ENCODE measurements at places on chromosomes 16 and 17. TPM values are rescaled to one million over a fixed set of nuclear protein-coding genes. Genes with fewer than 3 reads are reported as not detected.

CSH2 gene
- polyA plus RNA-seq = not detected

CD79B gene
- polyA plus RNA-seq = not detected

DNA sequence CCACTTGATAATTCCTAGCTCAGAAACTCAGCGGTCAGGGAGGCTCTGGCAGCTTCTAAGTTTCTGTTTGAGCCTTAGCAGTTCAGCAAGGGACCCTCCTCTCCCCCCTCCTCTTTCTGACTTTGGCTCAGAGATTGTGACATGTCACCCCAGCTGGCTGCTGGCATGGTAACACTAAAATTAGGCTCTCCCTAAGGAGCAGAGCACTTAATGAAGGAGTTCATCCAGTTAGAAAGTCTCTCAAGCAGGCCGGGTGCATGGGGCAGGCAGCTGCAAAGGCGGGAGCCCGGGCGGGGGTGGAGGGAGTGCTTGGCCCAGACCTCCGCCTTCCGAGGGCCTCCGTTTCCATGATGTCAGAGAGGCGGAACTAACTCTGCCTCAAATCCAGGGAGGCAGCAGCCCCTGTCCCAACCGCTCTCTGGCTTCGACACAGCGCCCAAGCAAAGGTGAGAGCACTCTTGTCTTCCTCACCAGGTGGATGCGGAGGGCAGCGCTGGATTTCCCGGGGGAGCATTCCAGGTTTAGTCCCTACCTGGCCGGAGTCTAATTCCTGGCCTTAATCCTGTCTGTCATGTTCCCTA is 128.0 kb upstream of the PLCG2 start:
- DNase-seq = peak; percentile 66
- peaks cover 32% of the 10 kb centered on the region for H3K36me3 ChIP-seq
- no peak overlapping the region for H3K4me3 ChIP-seq

- no peaks in the 10 kb centered on the region for H3K27me3 ChIP-seq
- peaks cover 30% of the 10 kb centered on the region for H3K4me1 ChIP-seq
- no peak overlapping the region for H3K27ac ChIP-seq
- no peak for DNase-seq
Measured at GRCh38 chr16:48381201-48381600, 4.0 kb downstream of the SIAH1 start.

DNA sequence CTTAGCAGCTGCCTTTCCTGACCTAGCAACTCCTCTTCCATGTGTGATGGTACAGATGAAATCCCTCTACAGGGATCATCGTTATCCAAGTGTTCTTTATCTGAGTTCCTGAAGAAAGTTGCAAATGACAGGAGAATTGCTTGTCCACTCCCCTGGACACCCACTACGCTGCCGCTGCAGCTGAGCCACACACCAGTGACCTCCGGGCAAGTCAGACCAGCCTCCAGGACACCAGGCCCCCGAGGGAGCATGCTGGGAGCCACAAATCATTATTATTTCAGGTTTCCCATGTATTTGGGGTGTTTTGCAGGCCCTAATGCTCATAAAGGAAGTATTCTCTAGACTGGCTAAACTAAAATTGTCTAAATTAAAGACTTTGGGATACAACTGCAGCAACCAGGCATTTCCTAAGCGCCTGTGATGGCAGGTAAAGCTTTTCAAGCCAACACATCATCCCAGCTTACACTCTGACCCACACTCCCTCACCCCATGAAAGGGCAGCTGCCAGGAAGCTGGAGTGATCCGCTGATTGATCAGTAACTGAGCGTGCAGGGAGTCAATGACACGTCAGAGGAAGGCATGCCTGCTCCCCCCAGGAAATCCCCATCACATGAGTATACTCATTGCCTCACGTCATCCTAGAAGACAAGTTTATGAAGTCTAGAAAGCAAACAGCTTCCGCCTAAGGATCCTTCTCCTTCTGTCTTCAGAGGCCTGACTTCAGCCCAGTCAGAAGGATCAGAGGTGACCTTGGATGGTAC is 14.4 kb downstream of the FA2H start:
- DNase-seq = no peak
- H3K4me1 ChIP-seq = no peaks in the 10 kb centered on the region
- H3K4me3 ChIP-seq = no peak overlapping the region
- H3K27ac ChIP-seq = no peak overlapping the region

CACNG1 gene
- not detected for polyA plus RNA-seq

DNA sequence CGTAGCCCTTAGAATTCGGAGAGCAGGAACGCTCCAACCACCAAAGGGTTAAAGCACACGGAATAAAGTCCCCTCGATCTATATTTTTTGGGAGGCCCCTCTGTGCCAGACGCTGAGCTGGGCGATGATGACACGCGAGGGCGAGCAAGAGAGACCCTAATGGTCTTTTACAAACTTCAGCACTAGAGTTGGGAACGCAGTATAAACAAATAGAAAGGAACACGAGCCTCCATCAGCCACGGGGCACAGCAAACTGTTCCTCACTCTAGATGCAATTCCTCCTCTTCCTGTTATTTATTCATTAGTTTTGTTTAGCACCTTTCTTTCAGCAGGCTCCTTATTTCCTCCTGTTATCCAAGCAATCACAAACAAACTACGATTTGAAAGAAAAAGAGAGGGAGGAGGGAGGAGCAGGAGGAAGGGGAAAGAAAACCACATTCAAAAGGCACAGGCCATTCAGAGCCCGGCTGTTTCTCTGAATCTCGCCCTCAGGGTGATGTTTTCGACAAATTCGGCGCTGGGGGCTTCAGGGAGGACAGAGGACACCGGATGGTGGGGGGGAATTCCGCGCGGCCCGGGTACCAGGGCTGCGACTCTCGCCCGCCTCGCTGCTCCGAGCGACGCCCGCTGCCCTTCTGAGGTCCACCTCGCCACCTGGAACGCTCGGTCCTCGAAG is 1.6 kb downstream of the TOX3 start:
- H3K4me1 ChIP-seq = no peaks in the 10 kb centered on the region
- no peak overlapping the region for H3K4me3 ChIP-seq
- H3K27me3 ChIP-seq = no peaks in the 10 kb centered on the region
- H3K27ac ChIP-seq = no peak overlapping the region
- DNase-seq = no peak

BICDL2 gene
- not detected for polyA plus RNA-seq

DNA sequence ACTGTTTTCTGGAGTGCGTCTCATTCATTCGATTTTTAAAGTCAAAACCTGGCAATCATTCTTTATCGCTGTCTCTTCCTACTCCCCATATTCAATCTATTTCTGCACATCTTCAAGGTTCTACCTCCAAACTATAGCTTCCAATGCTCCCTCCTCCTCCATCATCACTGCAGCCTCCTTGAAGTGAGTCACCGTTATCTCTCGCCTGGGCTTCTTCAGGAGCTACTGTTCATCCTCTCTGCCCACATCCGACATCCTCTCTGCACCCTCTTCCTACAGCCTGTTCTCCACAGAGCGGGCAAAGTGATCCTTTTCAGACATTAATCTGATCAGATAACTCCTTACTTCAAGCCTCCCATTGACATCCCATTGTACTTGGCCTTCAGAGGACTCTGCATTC is 144.2 kb upstream of the DNAH9 start:
- no peak overlapping the region for H3K4me3 ChIP-seq
- no peaks in the 10 kb centered on the region for H3K4me1 ChIP-seq
- DNase-seq = no peak
- H3K36me3 ChIP-seq = no peaks in the 10 kb centered on the region
- H3K27me3 ChIP-seq = no peaks in the 10 kb centered on the region
- no peak overlapping the region for H3K27ac ChIP-seq

- H3K4me1 ChIP-seq = peaks cover 32% of the 10 kb centered on the region
- no peak overlapping the region for H3K27ac ChIP-seq
- no peak for DNase-seq
- H3K4me3 ChIP-seq = no peak overlapping the region
Measured at GRCh38 chr17:13593757-13594156, 8.0 kb downstream of the HS3ST3A1 start.

DNA sequence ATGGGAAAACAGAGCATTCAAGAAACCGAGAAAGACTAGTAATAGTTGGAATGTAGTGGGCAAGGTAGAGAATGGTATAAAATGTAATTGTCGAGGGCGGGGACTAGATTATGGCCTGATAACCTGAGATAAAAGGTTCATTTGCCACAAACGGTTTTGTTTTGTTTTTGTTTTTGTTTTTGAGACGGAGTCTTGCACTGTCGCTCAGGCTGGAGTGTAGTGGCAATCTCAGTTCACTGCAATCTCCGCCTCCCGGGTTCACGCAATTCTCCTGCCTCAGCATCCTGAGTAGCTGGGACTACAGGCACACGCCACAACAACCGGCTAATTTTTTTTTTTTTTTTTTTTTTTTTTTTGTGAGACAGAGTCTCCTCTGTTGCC is 1.4 kb downstream of the NEK8 start:
- peaks cover 65% of the 10 kb centered on the region for H3K4me1 ChIP-seq
- no peak overlapping the region for H3K4me3 ChIP-seq
- peaks cover 16% of the 10 kb centered on the region for H3K36me3 ChIP-seq
- H3K27me3 ChIP-seq = no peaks in the 10 kb centered on the region

DNA sequence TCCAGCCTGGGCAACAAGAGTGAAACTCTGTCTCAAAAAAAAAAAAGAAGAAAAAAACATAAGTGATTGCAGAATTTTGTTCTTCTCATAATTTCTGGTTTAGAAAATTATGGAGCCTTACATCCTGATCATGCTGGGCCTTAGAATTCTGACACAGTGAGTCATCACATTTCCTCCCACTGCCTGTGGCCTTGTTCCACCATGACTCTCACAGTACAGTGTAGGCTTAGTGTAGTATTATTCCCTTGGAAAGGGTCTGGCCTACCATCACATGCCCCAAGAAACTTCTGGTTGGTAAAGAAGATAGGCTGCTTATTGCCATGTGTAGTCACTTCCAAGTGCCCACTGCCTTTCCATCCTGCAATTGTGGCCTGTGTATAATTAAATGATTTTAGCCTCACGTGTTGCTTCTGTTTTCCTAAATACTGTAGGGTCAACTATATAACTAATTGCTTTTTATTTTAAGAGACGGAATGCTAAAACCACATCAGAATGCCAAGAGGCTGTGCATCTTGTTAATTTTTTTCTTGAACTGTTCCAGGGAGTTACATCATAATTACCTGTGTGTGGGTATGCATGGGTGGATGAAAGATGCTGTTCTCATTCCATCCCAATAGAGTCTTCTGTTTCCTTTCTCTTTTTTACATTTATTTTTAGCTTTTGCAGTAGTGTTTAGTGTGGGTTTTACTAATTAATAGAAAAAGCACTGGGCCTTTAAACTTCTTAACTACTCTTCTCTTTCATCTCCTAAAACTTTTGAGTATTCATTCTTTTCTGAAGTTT is 25.9 kb downstream of the OGFOD1 start:
- peaks cover 71% of the 10 kb centered on the region for H3K36me3 ChIP-seq
- H3K27ac ChIP-seq = peak overlapping the region; percentile 40
- no peaks in the 10 kb centered on the region for H3K27me3 ChIP-seq
- no peak for DNase-seq

Measured in K562 (cell line).